ENCODE measurements at places on chromosomes 2 and 18.
A peak's percentile ranks its signal among the peaks of the same experiment; 100 is the strongest.

- no peak for DNase-seq
Observed at GRCh38 chr2:49936965-49937364, 782.6 kb upstream of the FSHR start.

DNA sequence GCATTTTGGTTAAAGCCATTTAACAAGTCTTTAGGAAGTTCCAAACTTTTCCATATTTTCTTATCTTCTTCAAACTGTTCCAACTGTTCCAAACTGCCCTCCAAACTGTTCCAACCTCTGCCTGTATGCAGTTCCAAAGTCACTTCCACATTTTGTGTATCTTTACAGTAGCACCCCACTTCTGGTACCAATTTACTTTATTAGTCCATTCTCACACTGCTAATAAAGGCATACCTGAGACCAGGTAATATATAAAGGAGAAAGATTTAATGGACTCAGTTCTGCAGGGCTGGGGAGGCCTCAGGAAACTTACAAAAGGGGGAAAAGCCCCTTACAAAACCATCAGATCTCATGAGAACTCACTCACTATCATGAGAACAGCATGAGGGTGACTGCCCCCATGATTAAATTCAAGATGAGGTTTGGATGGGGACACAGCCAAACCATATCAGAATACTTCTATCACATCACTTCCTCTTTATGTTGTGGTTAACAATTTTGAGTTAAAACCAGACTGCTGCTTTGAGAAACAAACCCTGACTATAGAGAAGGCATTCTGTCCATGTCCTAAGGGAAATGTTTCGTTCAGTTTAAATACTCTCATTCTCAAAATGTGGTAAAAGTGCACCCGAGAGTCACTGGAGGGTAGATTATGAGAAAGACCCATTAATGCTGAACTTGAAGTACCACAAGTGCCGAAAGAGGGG, 11.0 kb downstream of the IL18R1 start:
- DNase-seq, result no peak

DNA sequence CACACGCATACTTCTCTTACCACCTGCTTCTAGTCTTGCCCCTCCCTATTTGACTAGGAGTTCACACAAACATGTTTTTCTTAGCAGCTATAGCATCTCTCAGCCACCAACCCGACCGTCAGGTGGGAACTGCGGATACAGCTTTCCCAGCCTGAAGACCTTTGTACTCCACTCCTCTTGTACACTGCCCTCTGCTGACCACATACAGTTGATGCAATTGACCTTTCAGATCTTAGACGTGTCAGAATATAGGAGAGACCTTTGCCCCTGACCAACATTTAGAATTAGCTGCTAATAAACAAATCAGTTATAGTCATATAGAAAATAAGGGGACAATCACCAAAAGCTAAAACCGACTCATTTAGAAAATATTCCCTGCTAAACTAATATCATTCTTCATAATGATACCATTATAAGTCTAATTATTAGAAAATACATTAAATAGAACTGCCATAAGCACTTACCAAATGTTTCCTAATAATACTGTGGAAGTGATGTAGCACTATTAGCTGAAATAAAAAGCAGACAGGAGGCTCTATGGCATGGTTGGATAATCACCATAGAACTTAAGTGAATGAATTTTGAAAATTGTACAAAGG, 208.4 kb downstream of the RAD51AP2 start:
- DNase-seq, result no peak

GRCh38 chr18:12658426-12659138, 675 bp upstream of the SPIRE1 start:
- DNase-seq, result no peak

DNA sequence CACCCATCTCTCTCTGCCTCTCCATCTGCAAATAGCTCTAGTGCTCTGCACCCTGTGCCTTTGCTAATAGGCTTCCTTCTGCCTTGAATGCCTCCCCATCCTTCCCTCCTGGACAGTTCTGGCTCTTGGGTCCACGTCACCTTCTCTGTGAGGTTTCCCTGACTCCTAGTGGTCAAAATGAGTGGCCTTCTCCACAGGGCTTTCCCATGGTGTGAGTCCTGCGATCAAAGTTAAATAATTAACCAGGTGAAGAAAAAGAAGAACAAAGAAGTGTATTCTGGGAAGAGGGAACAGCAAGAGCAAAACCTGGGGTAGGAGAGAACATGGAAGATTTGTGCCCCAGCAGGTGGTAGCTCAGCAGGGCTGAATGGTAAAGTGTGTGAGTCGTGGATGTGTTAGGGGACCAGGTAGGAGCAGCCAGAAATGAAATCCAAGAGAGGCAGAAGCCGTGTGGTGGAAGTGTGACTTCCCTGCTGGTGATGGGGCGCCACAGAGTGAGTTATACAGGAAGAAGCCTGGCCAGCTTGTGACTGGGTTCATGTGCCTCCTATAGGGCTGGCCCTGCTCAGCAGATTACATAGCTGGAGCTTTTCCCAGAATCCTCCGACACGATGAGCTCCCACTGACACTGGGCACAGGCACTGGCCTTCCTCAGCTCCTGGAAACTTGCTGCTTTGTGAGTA, 93.8 kb upstream of the LDAH start:
- DNase-seq, result no peak

- no peak for DNase-seq
Observed at GRCh38 chr2:231522418-231523180, 7.6 kb downstream of the NMUR1 start.

GRCh38 chr2:138829326-138829919, 49.2 kb upstream of the NXPH2 start:
- no peak for DNase-seq

- DNase-seq, result no peak
Observed at GRCh38 chr2:42973726-42974125, 181.3 kb upstream of the HAAO start.

- no peak for DNase-seq
Observed at GRCh38 chr2:231300020-231300721, 95.3 kb upstream of the B3GNT7 start.

DNA sequence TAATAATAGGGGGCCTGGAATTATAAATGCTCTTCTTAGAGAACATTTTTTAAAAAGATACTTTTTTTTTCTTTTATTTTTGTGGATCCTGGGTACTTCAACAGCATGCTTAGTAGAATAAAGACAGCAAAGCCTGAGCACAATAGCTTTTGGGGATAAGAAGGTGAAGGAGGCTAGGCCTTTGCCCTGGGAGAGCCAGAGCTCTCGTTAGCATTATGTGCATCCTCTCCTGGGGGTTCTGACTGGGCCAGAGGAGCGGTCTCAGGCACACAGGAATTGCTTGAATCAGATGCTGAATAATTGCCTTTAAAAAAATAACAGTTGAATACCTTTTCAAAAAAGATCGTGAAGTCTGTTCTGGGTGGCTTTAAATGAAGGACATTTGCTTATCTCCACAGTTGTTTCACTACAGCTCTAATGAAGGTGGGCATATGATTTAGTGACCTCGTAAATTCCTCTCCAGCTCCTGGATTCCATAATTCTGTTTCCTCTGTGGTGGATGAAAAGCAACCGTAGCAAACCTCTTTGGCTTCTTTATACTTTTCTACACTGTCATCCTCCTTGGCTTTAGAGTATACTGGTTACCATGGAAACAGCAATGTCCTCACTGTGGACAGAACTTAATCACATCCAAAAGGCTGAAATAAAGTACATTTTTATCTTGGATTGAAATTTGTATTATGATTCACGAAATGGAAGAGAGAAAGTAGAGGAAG, 133.8 kb downstream of the MAIP1 start:
- no peak for DNase-seq

DNA sequence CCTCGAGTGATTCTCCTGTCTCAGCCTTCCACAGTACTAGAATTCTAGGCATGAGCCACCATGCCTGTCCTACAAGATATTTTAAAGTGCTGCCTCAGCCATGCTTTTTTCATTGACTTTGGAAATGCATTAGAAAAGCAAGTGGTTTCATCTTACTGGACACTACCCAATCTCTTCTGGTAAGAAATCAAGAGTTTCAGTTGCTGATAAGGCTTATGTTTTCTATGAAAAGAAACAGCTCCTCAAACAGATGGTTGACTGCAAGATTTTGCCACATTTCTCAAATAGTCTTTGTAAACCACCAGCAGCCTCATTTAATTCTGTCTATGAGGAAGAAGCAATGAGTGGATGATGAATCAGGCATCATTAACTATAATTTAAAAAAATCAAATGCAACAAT, 264.5 kb upstream of the LRP1B start:
- DNase-seq, result no peak

- no peak for DNase-seq
Observed at GRCh38 chr18:33665641-33666040, 87.6 kb downstream of the ASXL3 start.

DNA sequence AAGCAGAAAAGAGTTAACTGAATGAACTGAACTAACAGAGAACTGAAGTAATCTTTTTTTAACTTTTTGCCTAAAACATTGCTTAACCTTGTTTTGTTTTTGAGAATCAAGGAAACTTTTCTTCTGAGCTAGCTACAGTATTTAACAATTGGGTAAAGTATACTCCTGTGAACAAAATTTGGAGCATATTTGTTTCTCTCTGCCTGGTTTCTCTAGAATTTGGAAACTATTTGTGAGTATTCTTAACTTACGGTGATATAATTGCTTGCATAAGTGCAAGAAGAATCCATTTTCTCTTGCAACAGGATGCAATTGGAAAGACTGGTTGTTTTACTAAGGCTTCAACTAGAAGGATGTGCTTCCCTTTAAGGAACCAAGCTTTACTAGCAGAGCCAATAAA, 65.9 kb upstream of the FAM98A start:
- DNase-seq, result no peak

DNA sequence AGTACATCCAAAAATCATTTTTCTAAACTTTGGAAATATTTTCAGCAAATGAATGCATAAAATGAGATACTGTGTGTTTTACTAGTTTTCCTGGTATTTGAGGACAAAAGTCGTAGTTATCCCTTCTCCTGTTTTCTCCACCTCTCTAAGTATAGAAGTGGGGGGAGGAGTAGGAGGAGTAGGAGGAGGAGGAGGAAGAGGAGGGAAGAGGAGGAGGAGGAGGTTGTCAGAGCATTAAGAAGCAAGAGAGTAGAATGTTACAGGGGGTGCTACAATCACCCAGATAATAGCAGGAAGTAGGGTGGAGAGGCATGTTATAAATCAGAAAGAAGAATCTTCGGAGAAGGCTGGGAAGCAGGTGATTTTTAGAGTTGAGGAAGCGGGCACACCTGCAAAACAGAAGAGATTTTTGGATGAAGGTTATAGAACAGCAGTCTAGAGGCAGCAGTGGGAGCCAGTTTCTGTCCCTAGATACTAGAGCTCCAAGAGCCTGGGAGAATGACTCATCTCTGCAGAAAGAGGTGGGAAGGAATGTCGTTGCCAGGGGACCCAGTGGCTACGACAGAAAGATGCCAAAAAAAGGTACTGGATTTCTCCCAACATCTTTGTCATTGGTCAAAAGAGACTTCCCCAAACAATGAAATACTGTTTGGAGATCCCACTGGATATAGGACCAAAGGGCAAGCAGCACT, 44.2 kb upstream of the AQP4 start:
- DNase-seq, result no peak

DNA sequence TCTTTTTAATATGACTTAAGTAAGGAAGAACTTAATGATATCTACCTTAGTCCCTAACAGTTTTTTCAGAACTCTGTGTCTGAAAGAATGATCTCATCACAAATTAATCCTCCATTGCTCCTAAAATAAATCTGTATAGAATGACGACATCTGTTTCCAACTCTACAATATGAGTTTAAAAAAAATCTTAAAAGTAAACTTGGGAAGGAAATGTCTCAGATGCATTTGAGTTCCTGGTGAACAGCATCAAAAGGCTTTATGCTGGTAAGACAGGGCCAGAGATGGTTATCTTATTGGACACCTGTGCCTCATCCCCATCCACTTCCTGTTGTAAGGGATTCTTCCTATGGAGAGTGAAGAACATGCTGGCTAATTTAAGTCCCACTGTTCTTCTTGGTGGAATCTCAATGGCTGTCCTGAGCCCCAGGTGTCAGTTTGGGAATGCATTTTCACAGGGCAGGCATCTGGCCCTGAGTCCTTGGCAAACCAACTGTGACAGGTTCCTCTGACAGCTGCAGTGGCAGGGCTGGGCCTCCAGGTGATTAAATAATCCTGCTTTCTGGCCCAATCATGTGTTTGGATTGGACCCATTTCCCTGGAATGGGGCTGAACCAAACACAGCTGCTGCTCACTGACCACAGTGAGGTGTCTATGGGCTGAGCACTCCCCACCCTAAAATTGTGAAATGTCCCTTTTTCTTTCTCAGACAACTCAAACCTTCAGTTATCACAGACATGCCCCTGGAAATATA, 12.9 kb upstream of the NCKAP5 start:
- no peak for DNase-seq

- DNase-seq, result no peak
Observed at GRCh38 chr2:189569295-189569910, 11.2 kb downstream of the SLC40A1 start.

DNA sequence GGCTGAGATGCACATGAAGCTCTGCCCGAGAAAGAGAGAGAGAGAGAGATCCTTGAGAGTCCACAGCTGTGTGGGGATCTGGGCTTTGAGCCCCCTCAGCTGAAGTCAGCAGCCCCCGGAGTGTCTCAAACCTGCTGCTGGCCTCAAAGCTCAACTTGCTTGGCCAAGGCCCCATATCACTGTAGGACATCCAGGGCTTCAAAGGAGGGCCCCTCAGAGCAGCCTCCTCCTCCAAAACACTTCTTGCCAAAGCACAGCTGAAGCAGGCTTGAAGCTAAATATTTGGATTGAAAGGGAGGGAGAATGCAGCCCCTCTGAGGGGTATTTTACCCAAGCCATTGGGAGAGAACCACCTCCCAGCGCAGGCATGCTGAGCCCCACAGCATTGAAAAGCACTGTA, 357.6 kb downstream of the OSR1 start:
- DNase-seq, result no peak

- no peak for DNase-seq
Observed at GRCh38 chr2:149613704-149614103, 26.1 kb upstream of the MMADHC start.

- DNase-seq, result no peak
Observed at GRCh38 chr18:46040747-46041104, 31.3 kb downstream of the PSTPIP2 start.

- DNase-seq, result no peak
Observed at GRCh38 chr2:216661639-216662375, 28.6 kb downstream of the IGFBP2 start.

DNA sequence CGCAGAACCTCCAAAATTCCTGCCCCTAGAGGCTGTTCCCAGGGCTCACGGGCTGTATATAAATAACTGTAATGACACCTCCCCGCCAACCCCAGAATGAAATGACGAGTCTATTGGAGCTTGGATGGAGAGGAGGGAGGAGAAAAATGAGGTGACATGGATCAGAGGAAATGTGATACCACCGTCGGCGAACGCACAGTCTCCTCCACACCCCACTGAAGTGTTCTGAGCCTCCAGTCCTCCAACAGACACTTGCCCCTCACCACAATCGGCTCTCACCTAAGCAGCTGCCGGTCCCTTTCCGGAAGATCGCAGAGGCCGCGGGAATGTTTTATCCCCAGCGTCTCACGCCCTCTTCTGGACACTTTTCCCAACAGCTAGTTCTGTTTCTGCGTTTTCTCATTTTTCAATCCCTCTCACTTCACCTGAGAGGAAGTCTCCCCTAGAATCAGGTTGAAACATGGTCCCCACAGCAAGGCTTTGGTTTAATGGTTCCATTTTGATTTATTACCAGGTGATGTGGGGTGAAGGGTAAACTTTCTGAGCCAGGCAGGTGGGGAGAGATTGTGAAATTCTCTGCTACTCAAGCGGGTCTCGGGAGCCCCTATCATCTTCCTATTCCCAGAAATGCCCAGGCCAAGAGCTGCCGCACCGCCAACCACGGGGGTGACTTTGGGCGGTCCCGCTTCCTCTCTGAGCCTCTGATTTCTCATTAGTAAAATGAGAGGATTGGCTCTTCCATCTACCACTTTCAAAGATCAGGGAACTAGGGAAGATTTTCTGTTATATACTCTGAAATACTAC, 9.1 kb upstream of the MYO5B start:
- peak; percentile 95 for DNase-seq

GRCh38 chr2:134104754-134105153, 149.1 kb upstream of the MGAT5 start:
- DNase-seq, result no peak

Measured in NCI-H2107 (cell line).